ENCODE measurements at places on chromosomes 5 and 9.

DNA sequence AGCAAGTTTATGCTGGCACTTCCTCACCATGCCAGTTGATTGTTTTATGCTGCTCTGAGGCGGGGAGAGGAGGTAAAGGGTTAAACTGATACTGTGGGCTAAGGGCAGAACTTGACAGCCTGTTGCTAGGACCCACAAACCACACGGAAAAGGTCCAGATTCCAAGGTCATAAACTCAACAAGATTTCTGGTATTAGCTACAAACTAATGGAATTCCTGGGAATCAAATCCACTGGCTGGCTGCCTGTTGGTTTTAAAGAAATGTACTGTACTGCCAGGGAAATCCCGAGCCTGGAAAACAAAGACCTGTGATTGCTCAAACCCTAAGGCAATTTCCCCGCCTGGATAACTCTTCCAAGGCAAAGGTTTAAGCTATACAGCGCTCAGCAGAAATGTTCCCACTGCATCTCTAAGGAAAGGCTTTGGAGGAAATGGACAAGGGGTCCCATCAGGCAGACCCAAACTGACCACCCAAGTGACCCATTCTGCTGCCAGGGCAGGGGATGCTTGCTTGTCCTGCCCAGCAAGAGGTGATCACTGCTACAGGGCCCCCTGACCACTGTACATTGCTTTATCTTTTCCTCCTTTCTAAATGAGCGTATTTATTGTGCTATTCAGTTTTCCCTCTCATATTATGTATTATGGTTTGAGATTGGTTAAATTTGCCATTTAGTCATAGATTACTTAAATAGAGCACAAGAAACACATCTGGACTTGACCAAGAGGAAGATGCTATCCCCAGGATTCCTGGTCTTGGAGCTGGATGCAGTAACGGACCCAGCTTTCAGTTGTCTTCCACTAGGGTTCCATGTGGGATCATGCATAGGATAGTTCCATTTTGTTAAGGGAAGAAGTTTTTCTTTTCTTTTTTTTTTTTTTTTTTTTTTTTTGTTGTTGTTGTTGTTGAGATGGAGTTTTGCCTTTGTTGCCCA is 124.3 kb downstream of the SUSD1 start:
- DNase-seq: no peak

DNA sequence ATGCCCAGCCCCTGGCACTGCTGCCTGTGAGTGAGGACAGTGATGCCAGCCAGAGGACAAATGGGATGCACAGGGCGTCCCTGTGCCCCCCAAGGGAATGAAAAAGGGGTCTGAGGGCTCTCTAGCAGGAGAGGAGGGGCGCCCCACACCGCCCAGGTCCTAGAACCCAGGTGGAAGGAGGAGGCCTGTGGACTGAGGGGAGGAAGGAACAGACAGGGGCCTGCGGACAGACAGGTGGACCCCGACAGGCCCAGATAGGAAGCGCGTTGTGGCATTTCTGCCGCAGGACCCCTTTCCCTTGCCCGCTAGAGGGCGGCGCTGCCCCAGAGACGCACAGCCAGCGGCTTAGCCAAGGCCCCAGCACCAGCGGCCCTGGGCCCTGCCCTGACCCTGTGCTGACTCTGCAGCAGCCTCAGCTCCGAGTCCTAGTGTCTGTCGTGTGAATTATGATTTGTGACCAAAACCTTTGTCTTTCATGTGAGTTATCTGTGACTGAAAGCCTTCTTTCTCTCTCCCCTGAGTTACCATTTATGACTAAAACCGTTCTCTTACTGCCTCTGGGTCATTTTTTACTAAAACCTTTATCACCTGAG is 30.7 kb downstream of the TRIP13 start:
- no peak for DNase-seq

- no peak for DNase-seq
Measured at GRCh38 chr9:1918622-1919021, 96.5 kb upstream of the SMARCA2 start.

- no peak for DNase-seq
Measured at GRCh38 chr5:129716235-129716634, 31.7 kb upstream of the MINAR2 start.

GRCh38 chr9:133991964-133992779 is at the start of gene VAV2:
VAV2 (minus strand) TSS chr9:133992324; CDS start chr9:133992278, 46 bp downstream.
- DNase-seq: no peak

GRCh38 chr9:16312116-16312515 is 558.4 kb downstream of the BNC2 start:
- no peak for DNase-seq

GRCh38 chr9:89274838-89275237 is 36.2 kb upstream of the CKS2 start:
- DNase-seq: no peak

Measured in glomerular endothelial cell (primary cell).